Hindlimb muscle (tissue), 1 donor: ENCODE measurements at places on chromosomes 2 and 18. TPM values are rescaled to one million over a fixed set of nuclear protein-coding genes. Genes with fewer than 3 reads are reported as not detected.

DNA sequence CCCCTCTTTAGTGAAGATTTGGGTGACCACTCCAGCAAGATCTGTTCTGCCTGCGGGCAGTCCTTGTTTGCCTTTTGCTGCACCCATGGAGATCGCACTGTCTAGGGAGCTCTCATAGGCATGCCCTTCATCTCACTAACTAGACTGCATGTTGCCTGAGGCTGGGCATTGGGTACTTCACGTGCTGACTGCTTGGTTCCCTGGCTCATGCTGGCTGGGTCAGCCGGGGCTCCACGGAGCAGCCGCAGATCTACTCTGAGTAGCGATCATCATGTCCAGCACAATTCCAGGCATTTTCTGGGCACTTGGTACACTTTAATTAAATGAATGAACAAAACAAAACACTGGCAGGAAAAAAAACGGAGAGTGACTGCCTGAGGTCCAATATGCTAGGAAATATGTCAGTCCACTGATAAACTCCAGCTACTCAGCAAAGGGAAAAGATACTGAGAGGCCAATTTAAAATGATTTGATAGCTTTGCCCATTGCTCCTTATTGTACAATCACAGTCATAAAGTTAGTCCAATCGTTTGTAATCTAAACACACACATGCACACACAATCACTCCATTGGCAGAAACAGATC is 220.3 kb downstream of the C1D start:
- DNase-seq = no peak

DNA sequence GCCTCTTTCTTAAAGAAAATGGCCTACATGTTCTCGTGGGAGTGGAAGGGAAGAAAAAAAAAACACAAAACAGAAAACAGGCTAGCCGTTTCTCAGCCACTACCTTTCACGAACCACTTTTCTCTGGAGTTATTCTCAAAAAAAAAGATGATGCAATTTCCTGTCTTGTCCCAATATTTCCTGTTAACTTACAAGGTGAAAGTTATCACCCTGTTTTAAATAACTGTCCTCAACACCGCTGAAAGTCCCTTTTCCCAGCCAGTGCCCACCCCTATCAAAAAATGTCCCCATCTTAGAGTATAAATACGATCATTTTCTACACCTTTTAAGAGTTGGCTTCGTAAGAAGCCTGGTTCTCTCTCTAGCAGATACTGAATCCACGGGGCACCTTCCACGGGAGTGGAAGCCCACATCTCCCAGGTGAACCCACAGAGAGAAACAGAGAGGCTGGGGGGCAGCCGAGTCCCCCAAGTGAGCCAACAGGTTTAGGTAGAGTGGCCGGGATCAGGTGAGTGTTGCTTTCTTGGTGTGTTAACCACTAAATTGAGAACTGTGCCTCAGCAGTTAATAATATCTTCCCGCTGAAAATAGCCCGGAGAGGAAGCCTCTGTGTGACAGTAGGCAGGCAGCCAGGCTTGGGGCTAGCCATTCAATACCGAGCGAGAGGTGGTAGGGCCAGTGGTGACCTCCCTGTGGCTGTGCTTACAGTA is 15.9 kb downstream of the SMAD7 start:
- DNase-seq = no peak

- DNase-seq = no peak
Measured at GRCh38 chr2:157696036-157696435, 67.4 kb upstream of the ACVR1C start.

DNA sequence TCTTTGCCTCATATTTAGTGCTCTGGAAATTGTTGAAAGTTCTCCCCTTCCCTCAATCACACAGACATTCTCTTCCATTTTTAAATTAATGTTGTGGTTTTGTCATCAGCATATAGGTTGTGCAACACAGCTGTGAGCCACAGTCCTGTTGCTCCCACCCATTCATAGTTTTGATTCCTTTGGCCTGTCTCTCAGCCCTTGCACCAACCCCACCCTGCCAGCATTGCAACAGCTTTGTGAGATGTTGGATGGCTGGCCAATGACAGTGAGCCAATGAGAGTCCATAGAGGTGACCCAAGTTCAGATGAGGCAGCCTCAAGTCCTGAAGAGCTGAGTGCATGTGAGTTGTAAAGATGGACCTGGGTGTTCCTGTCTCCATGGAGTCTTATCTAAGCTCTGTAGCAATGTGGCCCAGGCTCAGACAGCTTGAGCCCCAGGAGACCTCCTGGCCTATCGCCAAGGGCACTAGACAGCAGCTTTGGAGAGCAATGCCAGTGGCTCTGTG is 775.5 kb downstream of the RNF144A start:
- DNase-seq = no peak

DNA sequence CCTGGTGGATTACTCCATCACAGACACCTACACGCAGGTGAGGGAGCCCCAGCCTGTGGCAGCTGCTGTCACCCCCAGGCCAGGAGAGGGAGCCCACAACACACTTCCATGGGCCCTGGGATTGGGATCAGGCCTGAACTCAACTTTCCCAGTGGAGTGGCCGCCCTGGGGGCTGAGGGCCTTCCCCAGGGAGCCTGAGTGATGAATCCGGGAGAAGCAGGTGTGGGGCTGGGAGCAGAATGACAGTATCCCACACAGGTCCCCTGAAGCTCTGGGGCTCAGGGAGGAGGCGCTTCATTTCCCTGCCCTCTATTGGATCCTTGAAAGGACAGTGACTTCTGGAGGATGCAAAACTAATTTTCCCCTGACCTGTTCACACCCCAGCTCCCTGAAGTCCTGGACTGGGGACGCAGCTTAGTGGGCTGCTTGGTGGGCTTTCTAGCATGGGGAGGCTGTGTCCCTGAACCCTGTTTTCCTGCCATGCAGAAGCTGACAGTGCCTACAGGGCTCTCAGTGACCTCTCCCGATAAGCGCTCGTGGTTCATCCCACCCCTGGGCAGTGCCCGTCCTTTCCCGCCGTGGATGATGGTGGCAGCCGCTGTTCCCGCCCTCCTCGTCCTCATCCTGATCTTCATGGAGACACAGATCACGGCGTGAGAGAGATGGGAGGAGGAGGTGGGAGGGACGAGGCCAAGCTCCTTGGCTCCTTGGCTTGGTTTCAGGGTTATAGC is 11.0 kb downstream of the SLC4A3 start:
- no peak for DNase-seq

DNA sequence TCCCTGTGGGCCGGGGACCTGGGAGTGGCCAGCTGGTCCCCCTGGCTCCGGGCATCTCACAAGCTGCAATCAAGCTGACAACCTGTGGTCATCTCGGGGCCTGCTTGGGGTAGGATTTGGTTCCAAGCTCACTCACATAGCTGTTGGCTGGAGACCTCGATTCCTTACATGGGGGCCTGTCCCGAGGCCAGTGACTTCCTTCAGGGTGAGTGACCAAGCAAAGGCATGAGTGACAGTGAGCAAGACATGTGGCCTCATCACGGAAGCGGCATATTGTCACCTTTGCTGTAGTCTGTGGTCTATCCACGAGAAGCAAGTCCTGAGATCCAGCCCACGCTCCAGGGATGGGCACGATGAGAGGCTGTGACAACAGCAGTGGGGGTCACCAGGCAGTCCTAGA is 131.4 kb upstream of the ID2 start:
- DNase-seq = no peak

GRCh38 chr2:42923580-42924417 is 131.4 kb upstream of the HAAO start:
- no peak for DNase-seq

- no peak for DNase-seq
Measured at GRCh38 chr2:54613794-54614257, 109.6 kb upstream of the EML6 start.

GRCh38 chr2:44894058-44894457 is 47.4 kb upstream of the SIX3 start:
- DNase-seq = no peak

DNA sequence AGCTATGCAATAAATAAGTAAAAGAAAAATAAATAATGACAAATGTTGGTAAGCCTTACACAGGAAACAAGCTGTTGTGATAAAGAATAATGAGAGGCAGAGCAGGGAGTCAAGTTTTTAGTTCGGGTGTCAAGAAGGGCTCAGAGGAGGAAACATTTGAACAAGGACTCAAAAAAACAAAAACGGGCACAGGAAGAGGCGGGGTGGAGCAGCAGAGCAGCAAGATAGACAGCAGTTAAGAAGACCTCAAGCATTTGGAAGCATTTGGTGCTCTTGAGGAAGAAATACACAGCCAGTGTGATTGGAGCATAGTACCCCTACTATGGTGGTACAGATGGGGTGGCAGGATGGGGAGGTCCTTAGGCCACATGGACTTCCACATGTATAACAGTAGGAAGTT is 2.8 kb downstream of the TMEM169 start:
- no peak for DNase-seq

DNA sequence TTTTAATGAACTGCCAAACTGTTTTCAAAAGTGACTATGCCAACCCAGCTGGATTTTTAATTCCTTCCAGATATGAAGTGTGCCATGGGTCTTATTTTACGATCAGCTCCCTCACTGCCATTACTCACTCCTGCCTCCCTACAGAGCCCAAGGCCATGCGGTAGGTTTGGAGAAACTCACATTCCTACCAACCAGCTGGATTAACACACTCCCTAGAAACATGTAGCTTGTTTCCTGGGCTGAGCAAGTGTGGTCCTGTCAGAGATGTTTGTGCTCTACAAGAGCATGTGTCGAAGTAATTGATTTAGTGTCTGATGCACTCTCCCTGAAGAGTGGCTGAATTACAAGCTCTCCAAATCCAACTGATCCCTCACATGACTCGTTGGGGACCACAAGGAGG is 82.5 kb downstream of the SPP2 start:
- DNase-seq = no peak

DNA sequence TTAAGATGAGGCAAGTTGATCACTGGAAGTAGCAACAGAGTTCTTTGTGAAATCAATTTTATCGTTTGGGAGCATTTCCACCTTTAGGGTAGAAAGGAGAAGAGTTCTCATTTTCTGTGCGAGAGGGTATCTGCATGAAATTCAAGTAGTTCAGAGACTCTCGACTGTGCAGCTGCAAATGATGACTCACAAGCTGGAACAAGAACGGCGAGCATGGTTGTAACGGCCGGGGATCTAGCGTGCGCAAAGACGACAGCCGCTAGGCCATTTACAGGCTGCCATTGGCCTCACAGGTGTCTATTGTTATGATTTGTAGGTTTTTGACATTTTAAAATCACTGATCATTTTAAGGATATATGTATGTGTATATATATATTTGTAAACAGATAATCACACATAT is 5.2 kb downstream of the KLHL29 start:
- DNase-seq = peak; percentile 66

DNA sequence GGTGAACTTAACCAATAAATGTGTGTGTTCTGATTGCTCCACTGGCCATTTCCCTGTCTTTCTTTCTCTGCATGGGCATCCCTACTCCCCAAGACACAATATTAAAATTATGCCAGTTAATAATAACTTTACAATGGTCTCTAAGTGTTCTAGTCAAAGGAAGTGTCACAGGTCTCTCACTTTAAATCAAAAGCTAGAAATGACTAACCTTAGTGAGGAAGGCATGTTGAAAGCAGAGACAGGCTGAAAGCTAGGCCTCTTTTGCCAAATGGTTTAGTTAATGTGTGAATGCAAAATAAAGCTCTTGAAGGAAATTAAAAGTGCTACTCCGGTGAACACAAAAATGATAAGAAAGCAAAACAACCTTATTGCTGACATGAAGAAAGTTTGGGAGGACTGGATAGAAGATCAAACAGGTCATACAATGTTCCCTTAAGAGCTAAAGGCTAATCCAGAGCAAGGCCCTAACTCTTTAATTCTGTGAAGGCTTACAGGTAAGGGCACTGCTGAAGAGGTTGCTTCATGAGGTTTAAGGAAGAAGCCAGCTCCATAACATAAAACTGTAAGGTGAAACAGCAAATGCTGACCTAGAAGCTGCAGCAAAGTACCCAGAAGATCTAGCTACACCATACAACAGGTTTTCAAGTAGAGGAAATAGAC is 44.0 kb upstream of the ARHGAP15 start:
- no peak for DNase-seq

GRCh38 chr2:99340669-99341236 is 3.6 kb downstream of the EIF5B start:
- no peak for DNase-seq

- no peak for DNase-seq
Measured at GRCh38 chr2:63975437-63976124, 43.6 kb downstream of the VPS54 start.

DNA sequence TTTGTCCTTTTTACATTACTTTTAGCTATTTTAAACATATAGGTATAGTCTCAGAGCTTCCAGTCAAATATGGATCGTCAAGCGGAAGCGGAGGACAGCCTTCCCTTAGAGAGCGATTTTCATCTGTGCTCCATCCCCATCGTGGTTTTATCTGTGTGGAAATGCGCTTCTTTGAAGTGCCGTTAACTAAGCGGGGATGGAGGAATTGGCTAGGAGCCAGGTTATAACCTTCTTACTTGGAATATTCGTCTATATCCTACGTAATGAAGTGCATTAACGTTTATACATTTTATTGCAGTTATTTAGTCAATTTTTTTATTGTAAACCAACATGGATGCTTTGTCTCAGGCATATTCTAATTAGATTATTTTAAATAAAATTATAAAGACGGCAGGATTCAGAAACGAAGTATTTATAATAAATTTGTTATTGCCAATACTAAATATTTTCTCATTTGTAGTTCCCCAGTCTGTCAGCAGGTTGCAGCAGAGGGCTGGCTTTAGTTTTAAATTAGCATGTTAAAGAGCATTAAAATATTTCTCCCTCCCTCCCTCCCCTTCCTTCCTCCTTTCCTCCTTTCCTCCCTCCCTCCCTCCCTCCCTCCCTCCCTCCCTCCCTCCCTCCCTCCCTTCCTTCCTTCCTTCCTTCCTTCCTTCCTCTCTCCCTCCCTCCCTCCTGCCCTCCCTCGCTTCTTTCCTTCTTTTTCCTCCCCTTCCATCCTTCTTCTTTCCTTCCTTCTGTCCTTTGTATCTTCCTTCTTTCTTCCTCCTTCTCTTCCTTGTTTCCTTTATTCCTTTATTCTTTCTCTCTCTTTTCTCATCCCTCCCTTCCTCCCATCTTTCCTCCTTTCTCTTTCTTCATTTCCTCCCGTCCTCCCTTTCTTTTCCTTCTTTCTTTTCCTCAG is 80.6 kb upstream of the DOCK10 start:
- DNase-seq = no peak

GRCh38 chr2:89763254-89763580 is 1071.7 kb downstream of the RPIA start:
- no peak for DNase-seq

- DNase-seq = no peak
Measured at GRCh38 chr2:127032621-127033020, 74.3 kb downstream of the BIN1 start.

- no peak for DNase-seq
Measured at GRCh38 chr2:69693059-69693774, 48.7 kb upstream of the ANXA4 start.

The CAPN13 gene
- polyA plus RNA-seq = 0.31 TPM

The TMEM178A gene
- 15.2 TPM for polyA plus RNA-seq

The MFSD2B gene
- polyA plus RNA-seq = 3.6 TPM

The IL1R2 gene
- 0.31 TPM for polyA plus RNA-seq

The MBD5 gene
- 21.2 TPM for polyA plus RNA-seq

The SERPINB13 gene
- polyA plus RNA-seq = 0.43 TPM
